ENCODE measurements at places on chromosomes 12 and 14.

DNA sequence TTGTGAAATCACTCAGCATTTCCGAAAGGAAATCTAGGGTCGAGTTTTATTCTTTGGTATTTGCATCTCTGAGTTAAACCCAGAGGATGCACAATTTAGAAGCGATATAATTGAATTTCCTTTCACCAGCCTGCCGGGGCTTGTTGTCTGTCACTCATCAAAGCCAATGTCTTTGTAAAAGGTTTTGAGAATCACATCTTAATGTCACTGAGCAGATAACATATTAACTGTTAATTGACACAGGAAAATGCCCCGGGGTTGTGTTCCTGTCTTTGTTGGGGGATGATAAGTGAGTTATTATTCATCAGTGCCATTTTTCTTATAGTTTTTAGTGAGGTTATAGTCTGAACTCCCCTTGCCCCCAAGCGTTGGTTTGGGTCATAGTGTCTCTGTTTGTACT, 73.4 kb downstream of the DUSP6 start:
- ATAC-seq: no peak

DNA sequence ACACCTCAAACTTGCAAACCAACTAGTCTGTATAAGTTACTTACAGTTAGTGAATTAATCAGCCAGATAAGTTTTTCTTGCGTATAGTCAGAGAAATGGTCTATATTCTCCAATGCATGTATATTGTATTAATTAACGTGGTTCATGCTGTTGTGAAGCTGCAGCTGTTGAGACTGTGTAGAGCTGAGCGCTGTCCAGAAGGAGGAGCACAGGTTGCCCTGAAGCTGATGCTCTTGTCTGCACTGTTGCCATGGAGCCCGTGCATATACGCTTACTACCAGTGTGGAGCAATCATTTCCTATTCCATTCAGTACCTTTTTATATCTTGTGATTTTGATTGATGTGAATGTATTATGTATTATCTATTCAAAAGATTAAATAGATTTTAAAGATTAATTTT, 74.3 kb upstream of the ARID2 start:
- peak; percentile 64 for ATAC-seq

DNA sequence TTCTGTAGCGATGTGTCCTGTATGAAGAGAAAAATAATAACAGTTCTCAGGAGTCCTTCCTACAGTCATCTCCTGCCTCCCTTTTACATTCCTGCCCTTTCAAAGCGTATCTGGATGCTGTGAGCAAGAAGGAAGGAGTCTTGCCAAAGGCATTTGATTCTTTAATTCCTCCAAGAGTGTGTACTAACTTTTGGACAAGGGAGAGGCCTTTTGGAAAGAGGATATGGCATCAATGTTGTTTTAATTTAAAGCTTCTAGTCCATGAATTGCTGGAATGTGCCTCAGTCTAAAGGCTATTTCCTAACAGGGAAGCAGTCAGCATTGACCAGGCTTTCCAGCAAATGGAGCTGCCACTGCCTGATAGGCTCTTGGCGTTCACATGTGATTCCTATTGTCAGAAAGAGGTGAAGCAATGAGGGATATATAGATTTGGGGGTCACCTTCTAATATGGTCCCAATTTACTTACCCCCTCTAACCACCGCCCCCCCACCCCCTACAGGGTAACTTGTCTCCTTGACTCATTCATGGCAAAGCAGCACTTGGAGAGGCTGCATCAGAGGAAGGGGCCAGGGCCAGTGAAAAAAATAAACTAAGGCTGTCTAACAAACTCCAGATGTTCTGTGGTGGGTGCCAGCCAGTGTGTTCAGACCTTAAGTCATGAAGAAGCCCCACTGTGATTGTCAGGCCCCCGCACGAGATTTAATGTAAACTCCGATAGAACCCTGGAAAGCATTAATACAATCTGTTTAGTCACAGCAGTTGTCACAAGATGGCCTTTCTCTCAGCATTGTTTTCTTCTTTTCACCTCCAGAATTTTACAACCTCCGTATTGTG, 220.3 kb downstream of the FBXL14 start:
- no peak for ATAC-seq

DNA sequence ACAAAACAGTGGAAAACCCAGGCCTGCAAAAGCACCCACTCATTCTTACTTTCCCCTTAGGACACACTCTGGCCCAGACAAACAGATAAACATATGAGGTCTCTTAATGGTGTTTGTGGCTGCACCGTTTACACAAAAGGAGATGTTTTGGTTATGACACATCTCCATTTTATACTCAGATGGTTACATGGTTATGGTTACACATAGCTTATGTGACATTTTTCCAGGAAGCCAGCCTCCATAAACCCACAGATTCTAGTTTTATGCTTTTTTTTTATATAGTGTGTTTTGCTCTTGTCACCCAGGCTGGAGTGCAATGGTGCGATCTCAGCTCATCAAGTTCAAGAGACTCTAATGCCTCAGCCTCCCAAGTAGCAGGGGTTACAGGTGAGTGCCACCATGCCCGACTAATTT, 3.5 kb upstream of the KLRD1 start:
- peak; percentile 70 for ATAC-seq

DNA sequence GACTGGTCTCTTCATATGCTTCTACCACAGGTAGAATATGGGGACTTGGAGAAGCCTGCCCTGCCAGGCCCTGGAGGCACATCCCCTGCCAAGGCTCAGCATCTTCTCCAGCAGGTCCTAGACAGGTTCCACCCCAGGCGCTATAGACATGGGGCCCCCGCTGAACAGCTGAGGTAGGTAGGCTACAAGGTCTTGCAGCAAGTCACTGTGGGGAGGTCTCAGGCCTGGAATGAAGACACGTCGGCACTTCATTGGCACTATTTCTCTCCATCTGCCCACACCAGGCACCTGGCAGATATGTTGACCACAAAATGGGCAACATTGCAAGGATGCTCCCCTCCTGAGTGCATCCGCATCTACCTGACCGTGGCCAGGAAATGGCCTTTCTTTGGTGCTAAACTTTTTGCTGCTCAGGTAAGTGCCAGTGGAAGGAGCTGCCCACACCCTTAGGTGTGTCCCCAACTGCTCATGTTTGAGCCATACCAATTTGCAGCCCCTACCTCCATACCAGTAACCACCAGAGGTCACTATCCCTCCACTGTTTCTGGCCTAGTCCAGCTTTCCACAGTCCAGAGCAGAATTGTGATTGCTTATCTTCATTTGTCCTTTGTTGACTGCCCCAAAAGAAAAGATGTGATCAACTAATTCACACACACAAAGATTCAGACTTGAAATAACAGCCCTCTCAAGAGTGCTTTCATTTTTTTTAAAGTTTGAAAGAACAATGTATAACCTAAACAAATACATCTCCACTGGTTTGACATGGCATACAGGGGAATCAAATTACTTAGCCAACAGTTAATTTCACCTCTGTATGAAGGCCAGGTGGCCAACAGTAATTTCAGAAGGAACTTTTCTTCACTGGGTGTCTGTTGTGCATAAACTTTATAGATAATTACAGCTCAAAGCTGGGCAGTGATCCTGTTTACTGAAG, 16.1 kb downstream of the PIGH start:
- ATAC-seq: peak; percentile 69

- ATAC-seq: no peak
Observed at GRCh38 chr12:19186722-19187661, 57.5 kb downstream of the PLEKHA5 start.

- no peak for ATAC-seq
Observed at GRCh38 chr12:129909051-129910020, 5.5 kb upstream of the TMEM132D start.

DNA sequence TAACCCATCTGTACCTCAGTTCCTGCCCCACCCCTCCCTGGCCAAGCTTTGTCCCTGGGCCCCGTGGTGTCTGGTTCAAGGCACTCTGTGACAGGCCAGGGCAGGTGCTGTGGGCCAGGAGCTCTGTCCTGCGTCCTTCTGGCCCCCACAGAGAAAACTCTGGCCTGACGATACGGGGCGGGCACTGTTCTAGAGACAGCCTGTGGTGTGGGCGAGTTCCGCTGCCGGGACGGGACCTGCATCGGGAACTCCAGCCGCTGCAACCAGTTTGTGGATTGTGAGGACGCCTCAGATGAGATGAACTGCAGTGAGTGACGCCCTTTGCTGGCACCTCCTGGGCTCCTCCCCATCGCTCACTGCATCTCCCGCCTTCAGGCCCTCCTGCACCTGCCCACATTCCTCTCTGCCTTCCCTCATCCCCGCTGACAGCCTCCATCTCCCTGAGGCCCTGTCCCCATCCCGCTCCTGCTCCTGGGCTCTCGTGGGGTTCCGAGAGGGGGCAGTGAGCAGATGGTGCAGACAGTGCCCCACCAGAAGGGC, 22.8 kb upstream of the NXPH4 start:
- ATAC-seq: no peak

- peak; percentile 28 for ATAC-seq
Observed at GRCh38 chr12:130714591-130715149, 1.4 kb downstream of the RIMBP2 start.

GRCh38 chr14:100587086-100587762, at the start of gene BEGAIN:
Gene BEGAIN (minus strand): TSS chr14:100587417. CDS start chr14:100587290, 127 bp downstream.
- peak; percentile 3 for ATAC-seq

- no peak for ATAC-seq
Observed at GRCh38 chr12:132163911-132164288, 19.6 kb downstream of the NOC4L start.

DNA sequence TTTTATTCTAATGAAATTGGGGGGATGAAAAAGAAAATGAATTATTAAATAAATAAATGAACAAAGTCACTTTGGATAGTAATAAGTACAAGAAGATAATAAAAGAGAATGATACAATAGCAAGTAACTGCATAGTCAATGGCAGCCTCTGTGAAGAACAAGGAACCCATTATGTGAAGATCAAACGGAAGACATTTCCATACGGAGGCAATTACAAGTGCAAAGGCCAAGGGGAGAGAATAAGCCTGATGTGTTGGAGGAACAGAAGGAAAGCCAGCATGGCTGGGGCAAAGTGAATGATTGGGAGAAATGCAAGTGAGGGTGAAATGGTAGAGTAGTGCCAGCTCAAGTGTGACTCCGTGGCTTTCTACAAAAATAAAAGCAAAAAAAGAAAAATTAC, 43.9 kb upstream of the CHPT1 start:
- ATAC-seq: no peak

DNA sequence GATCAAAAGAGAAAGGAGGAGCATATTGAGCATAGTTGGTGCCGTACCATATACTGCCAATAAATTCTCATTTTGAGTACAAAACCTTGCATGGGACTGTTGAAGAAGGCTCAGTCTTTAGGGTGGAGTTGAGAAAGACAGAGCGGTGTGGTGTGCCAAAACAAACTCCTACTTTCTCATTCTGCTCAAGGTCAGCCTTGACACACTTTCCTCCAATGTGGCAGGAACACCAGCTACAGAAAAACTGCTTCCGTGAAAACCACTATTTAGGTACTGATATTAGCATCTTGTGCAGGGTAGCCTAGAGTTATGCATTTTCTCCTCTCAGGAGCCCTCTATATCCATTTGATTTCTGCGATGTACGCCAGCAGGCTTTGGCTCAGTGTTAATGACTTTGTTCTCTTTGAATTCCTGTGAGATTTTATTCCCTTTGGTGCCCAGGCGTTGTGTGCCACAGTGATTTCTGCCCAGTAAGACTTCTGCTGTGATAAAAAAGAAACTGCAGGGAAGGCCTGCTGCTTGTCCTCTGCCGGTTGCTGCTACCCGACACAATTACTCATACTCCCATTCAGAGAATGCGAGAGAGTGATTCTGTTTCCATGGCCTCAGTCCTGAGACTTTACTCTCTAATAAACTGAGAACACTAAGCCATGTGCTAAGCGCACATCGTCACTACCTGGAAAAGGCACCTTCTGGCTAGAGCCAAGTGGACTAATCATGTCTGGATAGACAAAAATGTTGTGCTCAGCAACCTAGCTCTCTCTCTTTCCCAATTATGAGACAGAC, 88.3 kb upstream of the MDM1 start:
- ATAC-seq: no peak

DNA sequence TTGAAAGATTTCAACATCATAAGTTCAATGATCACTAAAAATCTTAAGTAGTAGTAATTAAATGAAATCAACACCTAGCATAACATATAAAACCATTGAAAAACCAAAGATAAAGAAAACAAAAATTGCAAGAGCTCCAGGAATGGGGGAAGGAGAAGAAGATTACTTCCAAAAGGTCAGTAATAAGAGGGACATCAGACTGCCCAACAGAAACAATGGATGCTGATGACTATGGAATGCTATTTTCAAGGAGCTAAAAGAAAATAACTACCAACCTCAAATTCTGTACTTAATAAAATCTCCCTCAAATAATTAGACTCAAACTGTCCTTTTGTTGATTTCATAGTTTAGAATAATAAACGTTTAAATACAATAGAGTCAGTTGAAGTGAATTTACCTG, 314.5 kb upstream of the LMO3 start:
- ATAC-seq: no peak

- no peak for ATAC-seq
Observed at GRCh38 chr14:28375295-28375694, 391.3 kb upstream of the FOXG1 start.

- ATAC-seq: no peak
Observed at GRCh38 chr12:1367331-1368291, 226.8 kb downstream of the FBXL14 start.

GRCh38 chr12:89858718-89859117, 150.1 kb upstream of the ATP2B1 start:
- no peak for ATAC-seq

GRCh38 chr12:27931390-27931789, 41.1 kb downstream of the PTHLH start:
- no peak for ATAC-seq

- no peak for ATAC-seq
Observed at GRCh38 chr12:30755395-30755762, 628 bp upstream of the CAPRIN2 start.

GRCh38 chr14:68807987-68808386, 15.1 kb upstream of the ZFP36L1 start:
- no peak for ATAC-seq

DNA sequence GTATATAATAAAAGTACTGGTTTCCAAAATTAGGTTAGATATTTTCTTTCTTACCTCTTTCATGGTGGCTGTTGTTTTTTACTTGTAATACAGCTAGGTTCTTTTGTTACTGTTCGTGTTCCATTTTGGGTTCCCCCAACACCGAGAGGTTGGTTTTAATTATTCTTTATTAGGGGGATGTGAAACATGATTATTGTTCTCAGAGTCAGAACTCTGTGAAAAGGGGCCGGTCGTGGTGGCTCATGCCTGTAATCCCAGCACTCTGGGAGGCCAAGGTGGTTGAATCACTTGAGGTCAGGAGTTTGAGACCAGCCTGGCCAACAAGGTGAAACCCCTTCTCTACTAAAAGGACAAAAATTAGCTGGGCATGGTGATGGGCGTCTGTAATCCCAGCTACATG, 108.1 kb downstream of the BICD1 start:
- ATAC-seq: no peak

- peak; percentile 1 for ATAC-seq
Observed at GRCh38 chr12:26727482-26728204, 105.4 kb downstream of the ITPR2 start.

- ATAC-seq: no peak
Observed at GRCh38 chr12:95859344-95859816, 628 bp downstream of the SNRPF start.

GRCh38 chr12:25924491-25925001, 33.9 kb upstream of the RASSF8 start:
- ATAC-seq: no peak

- no peak for ATAC-seq
Observed at GRCh38 chr14:31411218-31411727, 9.1 kb downstream of the HEATR5A start.

GRCh38 chr14:61977217-61977616, 215.0 kb downstream of the SNAPC1 start:
- no peak for ATAC-seq

Measured in stimulated activated memory B cell treated with anti-CD40 and anti-IgM and Interleukin-4, amounts not matched to agents 10 μg/mL and 1 μg/mL and 100 μg/mL, for 72 hours (primary cell).